ENCODE measurements at places on chromosomes 5 and 9.

DNA sequence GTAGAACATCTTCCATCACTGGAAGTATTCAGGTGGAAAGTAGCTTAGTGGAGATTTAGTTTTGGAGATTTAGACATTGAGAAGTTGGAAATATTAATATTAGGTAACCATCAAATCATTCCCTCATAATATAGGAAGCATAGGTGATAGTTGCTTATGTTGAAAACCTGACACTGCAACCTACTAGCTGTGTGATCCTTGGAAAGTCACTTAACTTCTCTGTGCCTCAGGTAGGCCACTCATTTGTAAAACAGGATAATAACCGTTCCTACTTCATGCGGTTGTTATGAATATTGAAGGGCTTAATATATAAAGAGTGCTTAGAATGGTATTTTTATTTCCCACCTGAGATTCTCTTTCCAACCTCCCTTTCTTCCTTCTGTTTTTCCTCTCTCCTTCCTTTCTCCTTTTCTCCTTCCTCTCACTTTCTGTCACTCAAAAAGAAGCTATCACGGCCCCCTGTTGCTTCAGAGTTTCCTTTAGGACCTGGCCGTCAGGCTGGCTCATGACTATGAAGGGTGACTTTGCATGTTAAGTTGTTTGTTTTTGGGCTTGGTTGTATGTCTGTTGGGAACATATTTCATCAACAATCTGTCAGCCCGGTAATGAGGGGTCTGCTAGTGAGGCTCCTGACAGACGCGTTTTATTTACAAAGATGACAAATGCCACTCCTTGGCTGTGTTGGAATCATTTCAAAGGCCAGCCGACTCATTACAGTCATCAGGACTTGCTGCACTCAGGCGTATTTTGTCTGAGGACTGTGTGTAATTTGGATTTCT lies 31.0 kb downstream of the DOCK2 start:
- DNase-seq: no peak

- DNase-seq: no peak
These were observed 61.7 kb upstream of the PDE4D start for GRCh38 chr5:59955241-59955640.

DNA sequence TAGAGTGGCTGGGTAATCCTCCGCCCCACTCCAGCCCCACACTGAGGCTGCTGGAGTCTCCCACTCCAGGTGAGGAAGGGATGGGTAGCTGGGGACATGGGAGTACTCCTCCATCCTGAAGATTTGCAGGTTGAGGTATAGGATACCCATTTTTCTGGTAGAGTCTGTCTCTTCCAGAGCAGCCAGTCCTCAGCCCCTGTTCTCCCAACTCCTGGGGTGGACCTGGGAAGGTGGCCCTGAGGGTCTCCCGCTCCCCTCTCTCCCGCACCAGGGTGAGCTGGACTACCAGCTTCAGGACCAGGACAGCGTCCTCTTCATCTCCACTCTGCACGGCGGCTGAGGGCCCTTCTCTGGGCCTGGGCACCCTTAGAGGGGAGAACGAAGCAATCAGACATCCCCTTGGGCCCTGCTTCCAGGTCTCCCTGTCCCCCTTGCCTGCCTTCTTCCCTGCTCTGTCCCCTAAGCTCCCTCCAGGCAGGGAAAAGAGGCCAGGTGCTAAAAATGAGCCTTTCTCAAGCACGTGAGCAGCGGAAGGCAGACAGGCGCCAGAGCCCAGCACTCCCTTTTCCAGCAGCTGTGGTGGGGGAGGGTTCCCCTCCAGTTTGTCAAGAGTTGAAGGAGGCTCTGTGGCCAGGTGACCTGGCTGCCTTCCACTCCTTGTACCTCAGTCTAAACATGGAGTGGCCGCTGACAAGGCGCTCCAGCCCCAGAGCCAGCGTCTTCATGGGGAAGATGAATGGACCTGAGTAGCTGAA lies 18.4 kb downstream of the URM1 start:
- no peak for DNase-seq

GRCh38 chr5:31993165-31993961 lies 180.8 kb downstream of the GOLPH3 start:
- peak; percentile 55 for DNase-seq

- DNase-seq: no peak
These were observed 109.5 kb downstream of the GADD45G start for GRCh38 chr9:89714321-89714720.

GRCh38 chr9:36023260-36024048 lies 13.3 kb upstream of the RECK start:
- DNase-seq: no peak

- DNase-seq: no peak
These were observed 155.0 kb upstream of the CLINT1 start for GRCh38 chr5:158013939-158014338.

DNA sequence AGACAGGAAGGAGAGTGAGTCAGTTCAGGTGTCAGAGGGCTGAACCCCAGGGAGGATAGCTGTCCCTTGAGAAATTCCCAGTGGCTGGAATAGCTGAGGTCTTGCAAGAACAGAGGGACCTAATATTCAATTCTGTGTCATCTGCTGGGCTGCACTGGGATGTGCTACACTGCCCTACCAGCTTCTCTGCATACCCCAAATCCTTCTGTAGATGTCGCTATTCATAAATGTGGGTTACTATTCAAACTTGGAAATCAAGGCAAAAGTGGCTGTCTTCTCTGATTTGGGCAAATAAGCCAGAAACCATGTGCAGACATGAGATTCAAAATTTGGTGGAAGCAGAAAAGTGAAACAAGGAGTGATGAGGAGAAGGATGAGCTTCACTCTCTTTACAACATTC lies 16.3 kb downstream of the TNFSF8 start:
- DNase-seq: no peak

DNA sequence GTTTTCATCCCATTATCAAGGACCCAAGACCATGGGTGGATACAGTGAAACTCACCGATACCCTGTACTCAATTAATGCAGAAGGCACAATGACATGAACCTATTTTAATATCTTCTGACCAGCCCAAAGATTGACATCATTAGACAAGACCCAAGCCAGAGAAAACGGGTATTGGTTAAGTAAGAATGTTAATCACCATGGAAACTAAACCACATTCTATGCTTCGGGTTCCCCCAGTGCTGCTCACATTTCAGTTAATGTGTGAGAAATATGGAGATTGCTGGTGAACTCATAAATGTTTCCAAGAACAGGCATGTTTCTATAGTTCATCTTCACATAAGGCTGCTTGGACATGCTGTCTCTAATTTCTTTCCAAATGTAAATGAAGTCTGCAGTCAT lies 77.0 kb downstream of the IRX2 start:
- no peak for DNase-seq

GRCh38 chr5:36778336-36778735 lies 98.2 kb upstream of the NIPBL start:
- DNase-seq: no peak

- no peak for DNase-seq
These were observed 31.5 kb downstream of the MLANA start for GRCh38 chr9:5922192-5922591.

GRCh38 chr5:4159681-4160080 lies 564.0 kb downstream of the IRX1 start:
- no peak for DNase-seq

GRCh38 chr5:127492854-127493738 lies 24.3 kb upstream of the PRRC1 start:
- DNase-seq: peak; percentile 41

DNA sequence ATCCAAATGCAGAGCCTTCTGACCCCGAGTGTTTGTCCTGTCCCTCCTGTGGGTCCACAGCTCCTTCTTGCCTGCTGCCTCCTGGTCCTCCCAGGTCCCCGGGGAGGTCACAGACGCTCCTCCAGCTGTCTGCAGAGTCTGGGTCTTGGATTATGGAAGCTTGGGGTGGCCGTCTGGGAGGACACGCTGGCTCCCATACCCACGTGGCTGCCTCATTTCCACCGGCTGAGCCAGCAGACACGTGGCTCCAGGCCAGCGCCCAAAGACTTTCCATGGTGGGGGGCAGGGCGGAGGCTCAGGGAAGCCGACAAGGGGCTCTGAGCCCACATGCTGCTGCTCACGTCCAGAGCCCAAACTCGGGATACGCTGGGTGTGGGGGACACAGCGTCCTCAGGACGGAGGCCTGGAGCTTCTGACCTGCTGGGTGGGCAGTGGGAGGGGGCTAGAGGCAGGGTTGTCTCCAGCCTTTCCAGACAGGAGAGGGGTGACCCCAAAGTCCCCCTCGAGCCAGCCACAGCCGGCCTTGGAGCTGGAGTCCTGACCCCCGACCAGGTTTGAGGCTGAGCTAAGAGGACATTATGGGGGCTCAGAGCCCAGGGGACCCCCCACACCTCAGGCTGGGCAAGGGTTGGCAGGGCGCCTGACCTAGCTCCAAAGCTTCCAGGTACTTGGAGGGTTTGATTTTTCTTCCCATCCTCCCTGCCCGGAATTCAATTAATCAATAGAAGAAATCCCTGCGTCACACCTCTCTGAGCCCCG lies 24.2 kb upstream of the RNU6ATAC start:
- no peak for DNase-seq

GRCh38 chr5:169289520-169289919 lies 11.4 kb downstream of the SLIT3 start:
- no peak for DNase-seq

GRCh38 chr5:59366784-59367183 lies 526.7 kb downstream of the PDE4D start:
- DNase-seq: no peak

DNA sequence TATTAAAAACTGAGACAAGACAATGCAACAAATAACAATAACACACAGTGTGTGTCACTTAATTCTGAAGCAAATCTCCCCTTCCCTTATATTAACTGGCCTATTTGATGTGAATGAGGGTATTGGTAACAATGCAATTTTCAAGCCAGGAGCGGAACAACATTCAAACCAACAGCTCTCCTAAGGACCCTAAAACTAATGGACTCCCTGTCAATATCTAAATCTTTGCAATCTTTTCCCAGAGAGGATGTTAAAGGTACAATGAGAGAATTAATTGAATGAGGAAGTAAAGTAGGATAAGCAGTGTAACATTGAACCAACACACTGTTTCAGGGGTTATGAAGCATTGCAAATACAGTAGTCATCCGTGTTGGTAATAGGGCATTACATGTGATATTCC lies 311.7 kb downstream of the HTR1A start:
- DNase-seq: no peak

- no peak for DNase-seq
These were observed 104.0 kb upstream of the POU5F2 start for GRCh38 chr5:93845376-93845775.

GRCh38 chr5:138789771-138790242 lies 36.6 kb downstream of the CTNNA1 start:
- peak; percentile 7 for DNase-seq

DNA sequence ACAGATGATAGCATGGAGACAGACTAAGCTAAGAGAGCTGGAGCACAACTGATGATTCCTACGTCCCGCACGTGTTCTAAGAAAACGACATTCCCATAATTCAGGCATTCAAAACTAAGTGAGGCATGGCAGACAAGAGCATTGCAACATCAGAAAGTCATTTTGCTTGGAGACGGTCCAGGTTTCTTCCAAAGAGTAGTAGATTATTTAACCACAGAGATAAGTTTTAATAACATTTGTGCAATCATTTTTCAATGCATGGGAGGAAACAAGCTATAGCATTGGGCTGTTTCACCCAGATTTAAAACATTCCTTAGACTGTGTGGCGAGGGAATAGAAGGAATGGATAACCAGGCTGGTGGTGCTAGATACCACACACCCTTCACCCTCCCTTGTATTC lies 117.2 kb downstream of the APBA1 start:
- no peak for DNase-seq
